Retinal pigment epithelial cell (primary cell): ENCODE measurements at places on chromosomes 7 and 10.

GRCh38 chr10:51699145-51699474 is 285 bp downstream of the CSTF2T start:
- DNase-seq: no peak

- no peak for DNase-seq
These were observed 110.3 kb downstream of the SLIT1 start for GRCh38 chr10:97075421-97075820.

DNA sequence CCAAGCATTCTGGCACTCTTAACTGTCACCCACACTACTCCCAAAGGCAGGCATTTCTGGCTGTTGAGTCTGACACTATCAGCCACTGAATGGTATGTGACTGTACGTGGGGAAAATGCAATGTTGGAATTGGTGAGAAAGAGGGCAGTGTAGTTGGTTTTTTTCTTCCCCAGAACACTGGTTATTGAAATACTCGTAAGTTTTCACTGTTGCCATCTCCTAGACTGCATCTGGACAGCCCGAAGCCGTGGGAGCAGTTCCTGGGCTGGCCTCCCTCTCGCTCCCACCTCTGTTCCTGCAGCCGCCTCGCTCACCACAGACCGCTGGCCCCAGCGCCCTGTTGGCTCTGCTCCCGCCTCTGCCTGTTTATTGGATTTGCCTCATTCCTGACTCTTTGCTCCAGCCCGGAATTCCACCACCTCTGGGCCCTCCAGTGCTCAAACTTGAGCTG is 5.7 kb downstream of the PLCE1 start:
- peak; percentile 71 for DNase-seq

DNA sequence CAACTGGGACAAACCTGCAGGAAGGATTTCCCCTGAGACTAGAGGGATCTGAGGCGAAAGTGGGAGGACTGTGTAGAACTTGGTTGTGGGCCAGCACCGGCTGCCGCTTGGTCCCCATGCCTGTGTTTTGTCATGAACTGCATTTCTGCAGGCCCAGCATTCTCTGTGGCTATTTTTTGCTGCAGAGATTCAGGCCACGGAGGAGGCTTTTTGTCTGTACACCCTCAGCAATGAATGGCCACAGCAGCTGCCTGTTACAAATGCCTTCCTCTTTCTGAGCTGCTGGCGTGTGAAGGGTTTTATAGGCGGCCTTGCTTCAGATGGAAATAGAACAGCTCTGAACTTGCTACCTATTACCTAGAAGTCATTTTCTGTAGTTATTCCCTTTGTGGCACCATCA is 164.4 kb downstream of the SH2D4B start:
- DNase-seq: no peak

GRCh38 chr10:118734475-118734874 is 20.3 kb downstream of the CACUL1 start:
- DNase-seq: no peak
